Naive thymus-derived CD8-positive, alpha-beta T cell (primary cell): ENCODE measurements at places on chromosomes 2 and 18.

DNA sequence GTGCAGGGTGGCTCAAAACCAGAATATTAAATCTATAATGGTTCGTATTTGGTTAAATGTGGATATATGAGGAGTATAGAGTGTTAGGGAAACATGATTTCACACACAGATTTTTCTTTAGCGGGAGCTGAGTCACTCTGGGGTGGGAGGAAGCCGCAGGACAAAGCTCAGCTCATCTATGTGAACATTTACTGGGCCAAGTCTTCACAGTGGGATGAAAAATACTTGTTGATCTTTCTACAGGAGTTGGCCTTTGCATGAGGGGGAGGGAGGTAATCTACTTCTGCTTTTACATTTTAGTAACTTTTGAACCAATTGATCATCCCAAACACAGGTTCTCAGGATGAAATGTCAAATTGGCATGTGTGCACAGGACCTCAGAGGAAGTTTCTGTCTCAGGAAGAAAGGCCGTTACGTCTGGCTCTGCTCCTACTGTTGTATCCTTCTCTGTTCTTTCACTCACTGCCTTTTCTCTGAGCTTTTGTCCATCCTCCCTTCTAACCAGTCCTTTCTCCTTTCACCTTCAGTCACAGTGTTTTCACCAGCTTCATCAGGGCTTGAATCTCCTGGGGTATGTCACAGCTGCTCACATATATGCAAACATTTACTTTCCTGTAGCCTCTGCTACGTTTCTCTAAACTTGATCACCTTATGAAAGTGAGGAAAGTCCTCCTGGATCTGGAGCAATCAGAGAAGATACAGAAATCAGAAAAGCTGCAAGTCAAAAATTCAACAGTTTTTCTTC lies 943.3 kb upstream of the FANCL start:
- no peak for DNase-seq

- no peak for DNase-seq
Observed at GRCh38 chr2:83340424-83340823, 1118.7 kb downstream of the SUCLG1 start.

- DNase-seq = no peak
Observed at GRCh38 chr2:180012523-180012922, 5.4 kb upstream of the CWC22 start.

- no peak for DNase-seq
Observed at GRCh38 chr2:173410579-173410978, 55.9 kb downstream of the CDCA7 start.

DNA sequence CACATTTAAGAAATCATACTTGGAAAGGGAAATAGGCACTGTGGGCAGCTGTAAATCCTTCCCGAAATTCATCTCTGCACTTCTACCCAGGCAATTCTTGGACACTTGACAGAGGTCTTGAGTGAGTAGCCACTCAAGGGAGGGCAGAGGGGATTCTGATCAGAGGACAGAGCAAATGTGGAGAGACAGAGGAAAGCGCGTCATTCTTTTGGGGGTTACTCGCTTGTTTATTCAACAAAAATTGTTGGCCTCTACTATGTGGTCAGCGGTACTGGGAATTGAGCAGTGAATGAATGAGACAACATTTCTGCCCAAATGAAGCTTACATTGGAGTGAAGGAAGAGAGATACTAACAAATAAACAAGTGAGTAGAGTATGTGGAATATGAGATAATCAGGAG lies 41.4 kb upstream of the YES1 start:
- no peak for DNase-seq
